ENCODE measurements at places on chromosomes 2 and 18. TPM values are rescaled to one million over a fixed set of nuclear protein-coding genes. Genes with fewer than 3 reads are reported as not detected.

The RBM43 gene
- total RNA-seq: 1.0 TPM

The CPSF3 gene
- 20.2 TPM for total RNA-seq

The BMP10 gene
- total RNA-seq: not detected

The MARCO gene
- 5.3 TPM for total RNA-seq

GRCh38 chr18:7004009-7004408 is 113.6 kb downstream of the LAMA1 start:
- no peak overlapping the region for H3K27ac ChIP-seq
- no peak for DNase-seq
- peaks cover 5% of the 10 kb centered on the region for H3K27me3 ChIP-seq
- no peaks in the 10 kb centered on the region for H3K36me3 ChIP-seq

GRCh38 chr2:19579461-19579860 is 221.0 kb upstream of the OSR1 start:
- no peak overlapping the region for H3K27ac ChIP-seq
- no peak overlapping the region for H3K4me3 ChIP-seq
- no peak for DNase-seq

GRCh38 chr18:77045677-77046076 is 86.9 kb downstream of the MBP start:
- DNase-seq: no peak
- no peak overlapping the region for H3K4me3 ChIP-seq
- no peaks in the 10 kb centered on the region for H3K36me3 ChIP-seq
- H3K27ac ChIP-seq: no peak overlapping the region
- no peaks in the 10 kb centered on the region for H3K27me3 ChIP-seq
- H3K4me1 ChIP-seq: peaks cover 9% of the 10 kb centered on the region

GRCh38 chr18:67783196-67783946 is 266.9 kb upstream of the DSEL start:
- H3K4me3 ChIP-seq: no peak overlapping the region
- no peak overlapping the region for H3K27ac ChIP-seq
- no peaks in the 10 kb centered on the region for H3K4me1 ChIP-seq
- DNase-seq: no peak
